ENCODE measurements at places on chromosomes 6 and 20. TPM values are rescaled to one million over a fixed set of nuclear protein-coding genes. Genes with fewer than 3 reads are reported as not detected.

GRCh38 chr20:23086056-23086566 lies at the start of gene CD93:
Gene CD93 (minus strand): TSS chr20:23086324. CDS start chr20:23086192, 132 bp downstream.
- DNase-seq = peak; percentile 66

Gene TRIM40
- 0.48 TPM for total RNA-seq

- DNase-seq = no peak
These were observed 11.5 kb downstream of the TMEM63B start for GRCh38 chr6:44138717-44139350.

- DNase-seq = no peak
These were observed 64.2 kb upstream of the AKIRIN2 start for GRCh38 chr6:87766211-87766610.

Gene GPLD1
- total RNA-seq = not detected

Gene CYP24A1
- 1.2 TPM for total RNA-seq

DNA sequence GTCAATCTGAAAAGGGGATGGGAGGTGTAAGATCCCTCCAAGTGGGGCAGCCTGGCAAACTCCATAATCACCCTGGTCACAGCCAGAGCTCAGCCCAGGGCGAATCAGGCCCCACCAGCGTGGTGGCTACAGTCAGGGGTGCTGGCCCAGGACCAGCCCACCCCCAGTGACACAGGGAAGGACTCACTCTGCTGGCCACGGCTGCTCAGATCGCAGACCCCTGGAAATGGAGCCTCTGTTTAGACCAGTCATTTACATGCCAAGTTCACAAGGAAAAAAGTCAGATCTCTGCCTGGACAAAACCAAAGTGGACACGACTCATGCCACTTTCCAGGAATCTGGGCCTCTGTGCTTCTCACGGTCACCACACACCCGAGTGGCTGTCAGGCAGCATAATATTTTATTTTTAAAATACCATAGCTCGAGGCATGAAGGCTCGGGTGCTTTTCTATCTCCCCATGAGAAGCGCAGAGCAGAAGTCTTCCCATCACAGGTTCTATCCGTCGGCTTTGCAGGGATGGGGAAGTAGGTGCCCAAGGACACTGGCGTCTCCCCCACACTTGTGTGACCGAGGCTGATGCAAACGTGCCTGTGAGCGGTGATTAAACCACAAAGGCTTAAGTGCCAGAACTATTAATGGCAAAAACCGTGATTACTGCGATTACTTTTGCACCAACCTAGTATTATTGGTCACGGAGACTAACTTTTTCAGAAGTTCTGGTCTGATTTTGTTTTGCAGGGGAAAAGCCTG lies 13.0 kb downstream of the PXDC1 start:
- DNase-seq = no peak

DNA sequence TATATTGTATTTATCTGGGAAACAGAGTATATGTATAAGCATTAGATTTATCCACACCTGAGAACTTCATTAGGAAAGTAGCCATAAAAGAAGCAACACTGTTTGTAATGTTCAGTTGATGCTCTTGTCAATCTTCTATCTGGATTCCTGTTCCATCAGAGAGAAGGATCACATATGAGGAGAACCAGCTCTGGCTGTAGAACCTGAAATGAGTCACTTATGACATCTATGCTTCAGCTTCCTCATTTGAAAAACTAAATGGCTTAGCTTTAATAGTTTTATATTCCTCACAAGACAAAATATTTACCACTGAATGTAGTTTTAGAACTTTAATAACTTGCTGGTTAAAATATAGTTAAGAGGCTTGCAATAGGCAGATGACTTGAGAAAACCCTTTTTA lies 144.7 kb downstream of the TASP1 start:
- DNase-seq = no peak

DNA sequence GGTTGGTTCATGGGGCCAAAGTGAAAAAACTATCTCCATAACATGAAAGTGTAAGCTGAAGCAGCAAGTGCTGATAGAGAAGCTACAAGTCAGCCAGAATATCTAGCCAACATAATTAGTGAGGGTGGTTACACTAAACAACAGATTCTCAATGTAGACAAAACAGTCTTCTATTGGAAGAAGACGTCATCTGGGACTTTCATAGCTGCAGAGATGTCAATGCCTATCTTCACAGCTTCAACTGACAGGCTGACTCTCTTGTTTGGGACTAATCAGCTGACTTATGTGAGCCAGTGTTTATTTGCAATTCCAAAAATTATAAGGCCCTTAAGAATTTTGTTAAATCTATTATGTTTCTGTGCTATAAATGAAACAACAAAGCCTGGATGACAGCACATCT lies 63.2 kb downstream of the GMDS start:
- DNase-seq = no peak

DNA sequence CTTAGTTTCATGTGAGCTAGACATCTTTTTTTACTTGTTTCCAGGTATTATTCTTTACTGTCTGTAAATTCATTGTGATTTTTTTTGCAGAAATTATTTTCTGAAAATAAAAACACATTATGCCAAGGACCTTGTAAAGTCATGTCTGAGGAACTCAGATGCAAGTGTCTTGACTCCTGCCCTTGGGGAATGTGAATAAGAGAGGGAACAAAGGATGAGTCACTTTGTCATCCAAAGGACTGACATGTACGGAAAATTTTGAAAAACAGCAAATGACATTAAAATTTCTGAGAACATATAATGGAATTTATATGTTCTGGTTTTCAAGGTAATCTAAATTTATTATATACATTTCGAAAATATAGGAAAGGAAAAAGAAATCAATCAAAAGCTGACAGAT lies 660.4 kb downstream of the CD109 start:
- no peak for DNase-seq
